ENCODE measurements at places on chromosomes 7 and 10.

DNA sequence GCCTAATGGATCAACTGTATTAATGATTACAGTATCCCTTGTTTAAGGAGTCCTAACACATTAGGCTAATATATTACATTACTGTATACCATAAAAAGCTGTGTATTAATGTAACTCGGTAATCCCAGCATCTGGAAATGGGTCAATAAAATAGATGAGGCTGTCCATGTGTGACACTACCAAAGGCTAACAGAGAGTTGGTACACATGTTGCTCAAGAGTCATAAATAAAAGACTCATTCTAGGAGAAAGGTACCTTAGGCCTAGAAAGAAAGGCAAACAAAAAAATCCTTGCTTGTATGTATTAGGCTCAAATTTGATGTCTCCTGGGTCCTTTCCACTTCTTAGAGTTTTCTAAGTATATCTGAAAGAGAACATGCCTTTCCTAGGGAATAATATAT, 14.6 kb downstream of the MCMBP start:
- no peak for DNase-seq

- DNase-seq: no peak
Observed at GRCh38 chr10:71627230-71627939, 92.2 kb downstream of the C10orf105 start.

GRCh38 chr7:159064121-159064815, 80.4 kb downstream of the VIPR2 start:
- DNase-seq: peak; percentile 34

DNA sequence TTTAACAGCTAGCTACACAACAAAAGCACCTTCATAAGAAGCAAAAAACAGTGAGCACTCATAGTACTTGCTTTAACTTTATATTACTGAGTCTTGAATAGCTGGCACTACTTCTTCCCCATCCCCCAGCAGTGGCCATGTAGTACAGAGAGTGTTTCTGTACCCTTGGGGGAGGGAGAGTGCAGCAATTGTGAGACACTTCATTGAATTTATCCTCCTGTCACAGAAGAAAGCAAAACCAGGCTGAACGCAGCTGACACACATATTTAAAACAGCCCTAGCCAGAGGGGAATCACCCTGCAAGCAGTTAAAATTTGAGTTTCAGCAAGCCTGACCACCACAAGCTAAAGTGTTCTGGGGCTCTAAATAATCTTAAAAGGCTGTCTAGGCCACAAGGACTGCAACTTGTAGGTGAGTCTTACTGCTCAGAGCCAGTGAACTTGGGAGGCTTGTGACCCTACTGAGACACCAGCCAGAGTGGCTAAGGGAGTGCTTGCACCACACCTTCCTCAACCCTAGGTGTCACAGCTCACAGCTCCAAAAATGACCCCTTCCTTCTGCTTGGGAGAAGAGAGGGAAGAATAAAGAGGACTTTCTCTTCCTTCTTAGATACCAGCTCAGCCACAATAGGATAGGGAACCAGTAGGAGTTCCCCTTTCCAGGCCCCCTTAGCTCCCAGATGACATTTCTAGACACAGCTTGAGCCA, 97.7 kb upstream of the MEOX2 start:
- DNase-seq: no peak

DNA sequence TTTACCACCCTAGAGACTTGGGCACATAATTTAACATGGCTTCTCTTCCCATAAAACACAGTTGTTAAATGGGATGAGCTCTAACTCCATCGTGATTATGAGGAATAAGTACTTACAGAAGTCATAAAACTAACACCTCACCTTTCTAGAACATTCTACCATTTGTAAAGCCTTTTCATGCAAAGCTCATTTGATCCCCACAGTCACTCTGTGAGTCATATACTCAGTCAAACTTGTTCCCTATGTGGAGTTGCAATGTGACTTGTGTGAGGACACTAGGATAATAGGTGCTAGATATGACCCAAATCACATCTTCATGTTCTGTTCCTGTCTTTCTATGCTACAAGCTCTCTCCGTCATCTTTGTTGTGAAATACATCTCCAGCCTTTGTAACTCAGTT, 371.7 kb downstream of the WDR11 start:
- DNase-seq: no peak

DNA sequence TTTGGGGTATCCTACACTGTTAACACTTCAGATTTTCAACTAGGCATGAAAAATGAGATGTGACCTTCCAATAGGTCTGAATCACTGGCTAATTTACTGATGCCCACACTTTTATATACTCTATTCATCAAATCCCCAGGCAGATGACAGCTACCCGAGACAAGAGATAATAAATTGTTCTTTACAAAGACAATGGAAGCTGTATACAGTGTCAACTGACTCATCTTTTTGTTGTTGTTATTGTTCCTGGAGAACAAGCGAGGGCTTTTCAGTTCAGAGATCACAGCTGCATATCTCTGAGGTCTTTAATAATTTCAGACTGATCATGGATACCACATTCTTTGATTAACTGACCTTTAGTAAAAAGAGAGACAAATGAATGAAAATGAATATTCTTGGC, 228.9 kb downstream of the SDHAF3 start:
- no peak for DNase-seq

DNA sequence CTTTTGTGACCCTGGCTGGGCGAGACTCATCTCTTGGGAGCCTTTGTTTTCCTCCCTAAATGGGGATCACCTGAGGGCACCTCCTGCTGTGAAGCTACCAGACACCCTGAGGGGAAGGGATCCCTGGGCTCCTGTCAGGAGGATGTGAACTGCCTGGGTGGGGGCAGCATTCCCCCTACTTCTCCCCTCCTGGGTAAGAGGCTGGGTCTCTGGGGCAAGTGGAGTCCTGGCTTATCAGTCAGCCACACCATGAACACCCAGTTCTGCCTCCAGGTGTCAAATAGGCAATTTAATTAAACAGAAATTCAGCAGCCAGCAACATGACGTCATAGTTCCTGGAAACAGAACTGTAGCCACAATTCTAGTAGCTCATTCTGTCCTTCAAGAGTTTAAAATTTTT, 97.7 kb upstream of the RET start:
- no peak for DNase-seq

GRCh38 chr7:20007510-20007909, 209.7 kb downstream of the MACC1 start:
- no peak for DNase-seq

DNA sequence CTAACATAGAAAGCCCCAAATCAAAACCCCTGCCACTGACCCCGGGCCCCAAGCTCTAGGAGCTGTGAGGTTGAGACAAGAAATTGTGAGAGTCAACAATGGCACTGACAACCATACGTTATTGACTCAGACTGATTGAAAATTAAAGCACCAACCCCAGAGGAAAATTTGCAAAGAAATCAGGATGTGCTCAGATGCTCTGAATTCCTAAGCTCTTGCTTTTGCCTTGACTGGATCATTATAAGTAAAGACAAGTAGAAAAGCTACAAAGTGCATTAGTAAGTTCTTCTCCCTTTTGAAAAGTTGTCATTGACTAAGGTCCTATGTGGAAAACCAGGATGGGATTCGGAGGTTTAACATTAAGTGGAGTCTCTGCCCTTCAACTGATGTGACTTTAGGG, 130.2 kb downstream of the SAMD9 start:
- no peak for DNase-seq

- no peak for DNase-seq
Observed at GRCh38 chr10:70418229-70418628, 14.3 kb downstream of the EIF4EBP2 start.

GRCh38 chr10:108132303-108132702, 967.8 kb upstream of the SORCS1 start:
- no peak for DNase-seq

DNA sequence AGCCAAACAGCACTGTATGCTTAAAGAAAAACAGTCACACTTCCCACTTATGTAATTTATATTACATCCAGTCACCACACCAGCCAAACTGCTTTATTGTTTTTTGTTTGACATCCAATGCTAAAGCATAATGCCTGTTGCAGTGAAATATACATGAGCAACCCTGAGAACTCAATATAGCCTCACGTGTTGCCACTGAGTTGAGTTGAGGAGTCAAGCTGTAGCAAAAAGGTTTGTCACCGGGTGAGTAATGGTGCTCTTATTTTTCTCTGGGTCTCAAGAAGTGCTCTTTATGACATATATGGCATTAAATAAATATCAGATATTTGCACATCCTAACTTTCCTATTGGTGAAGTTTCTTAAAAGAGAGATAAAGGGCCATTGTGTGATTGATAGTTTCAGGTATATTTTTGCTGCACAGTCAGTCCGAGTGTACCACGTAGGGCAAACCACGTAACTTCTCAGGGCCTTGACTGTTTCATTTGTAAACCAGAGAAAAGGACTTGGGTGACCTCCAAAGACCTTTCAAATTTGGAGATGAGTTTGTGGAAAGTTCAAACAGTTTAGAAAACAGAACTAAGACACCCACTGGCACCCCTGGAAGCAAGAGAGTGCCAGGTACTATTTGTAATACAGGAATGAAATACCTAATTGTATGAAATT, 168.5 kb downstream of the CFTR start:
- DNase-seq: no peak

GRCh38 chr7:133121175-133121844, 39.4 kb upstream of the CHCHD3 start:
- DNase-seq: no peak

- no peak for DNase-seq
Observed at GRCh38 chr10:129544205-129545202, 77.5 kb downstream of the MGMT start.

GRCh38 chr10:22740180-22740579, 25.8 kb upstream of the PIP4K2A start:
- DNase-seq: no peak

DNA sequence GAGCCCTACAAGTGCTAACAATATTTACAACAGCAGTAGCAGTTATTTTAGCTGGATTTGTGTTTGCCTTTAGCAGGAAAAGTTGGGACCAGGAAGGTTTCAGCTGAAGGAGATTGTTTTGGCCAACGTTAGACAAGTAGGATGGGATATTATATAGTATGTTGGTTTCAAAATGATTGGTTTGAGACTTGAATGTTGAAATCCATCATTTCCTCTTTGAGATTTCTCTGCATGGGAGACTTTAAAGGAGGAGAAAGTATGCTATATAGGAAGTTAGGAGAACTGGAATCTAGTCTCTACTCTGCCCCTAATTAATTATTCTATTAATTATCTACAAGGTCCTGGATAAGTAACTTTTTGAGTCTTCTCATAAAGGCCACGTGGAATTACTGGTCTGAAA, 263.8 kb downstream of the PTEN start:
- no peak for DNase-seq

- no peak for DNase-seq
Observed at GRCh38 chr7:94212160-94212559, 182.5 kb upstream of the COL1A2 start.

DNA sequence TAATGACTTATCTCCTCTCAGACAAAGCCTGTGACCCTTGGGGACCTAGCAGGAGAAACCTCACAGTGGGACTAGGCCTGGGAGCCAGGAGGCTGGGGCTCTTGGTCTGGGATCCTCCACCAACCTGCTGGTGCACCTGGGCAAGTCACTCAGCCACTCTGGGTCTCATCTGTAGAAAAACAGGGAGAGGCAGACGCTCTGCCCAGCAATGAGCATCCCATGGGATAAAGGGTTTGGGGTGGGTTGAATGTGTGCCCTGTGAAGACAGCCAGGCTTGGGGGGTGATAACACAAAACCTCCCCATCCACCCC, 81.6 kb downstream of the ZMIZ1 start:
- DNase-seq: no peak

GRCh38 chr10:71659111-71659634, 60.4 kb downstream of the C10orf105 start:
- DNase-seq: no peak

DNA sequence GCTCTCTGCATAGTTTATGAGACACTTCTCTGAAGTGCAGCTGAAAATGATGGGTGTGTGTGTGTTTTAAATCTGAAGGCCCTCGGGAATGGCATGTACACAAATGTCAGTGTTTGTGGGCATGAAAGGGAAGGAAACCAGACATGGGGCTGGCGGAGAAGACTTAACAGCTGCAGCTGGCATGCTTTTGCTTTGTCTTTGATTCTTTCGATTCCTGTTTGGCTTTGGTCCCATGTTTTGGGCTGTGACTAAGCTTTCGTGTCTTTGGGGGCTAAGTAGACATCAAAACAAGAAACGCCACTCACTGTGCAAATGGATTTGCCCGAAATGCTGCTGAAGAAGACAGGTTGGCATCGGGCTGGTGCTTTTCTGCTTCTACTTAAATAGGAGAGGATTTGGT, 179.3 kb downstream of the PFKFB3 start:
- peak; percentile 76 for DNase-seq

DNA sequence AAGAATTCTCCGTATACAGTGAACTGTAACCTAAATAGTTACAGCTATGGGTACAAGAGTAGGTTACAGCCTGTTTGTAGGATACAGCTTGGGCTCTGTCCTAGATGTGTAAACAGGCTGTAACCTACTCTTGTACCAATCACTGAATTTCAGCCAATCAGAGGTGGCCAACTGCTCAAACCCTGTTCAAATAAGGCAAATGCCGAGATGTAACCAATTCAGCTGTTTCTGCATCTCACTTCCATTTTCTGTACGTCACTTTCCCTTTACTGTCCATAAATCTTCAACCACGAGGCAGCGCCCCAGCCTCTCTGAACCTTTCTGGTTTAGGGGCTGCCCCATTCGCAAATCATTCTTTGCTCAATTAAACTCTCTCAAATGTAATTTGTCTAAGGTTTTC, 8.3 kb upstream of the MMP21 start:
- DNase-seq: no peak

DNA sequence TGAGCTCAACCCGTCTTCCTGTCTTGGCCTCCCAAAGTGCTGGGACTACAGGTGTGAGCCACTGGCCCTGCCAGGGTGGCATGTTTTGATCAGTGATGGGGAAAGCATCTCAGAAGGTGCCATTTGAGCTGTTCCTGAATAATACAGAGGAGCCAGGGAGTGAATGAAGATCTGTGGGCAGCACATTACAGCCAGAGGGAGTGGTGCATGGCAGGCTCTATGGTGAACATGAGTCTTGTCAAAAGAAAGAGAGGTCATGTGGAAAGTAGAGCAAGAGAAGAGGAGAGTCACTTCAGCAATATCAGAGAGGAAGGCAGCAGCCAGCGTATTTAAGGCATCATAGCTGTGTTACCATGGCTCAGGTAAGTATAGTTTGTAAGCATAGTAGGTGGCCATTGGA, 275.7 kb upstream of the LRGUK start:
- no peak for DNase-seq

- no peak for DNase-seq
Observed at GRCh38 chr7:152127229-152127628, 101.8 kb downstream of the GALNT11 start.

DNA sequence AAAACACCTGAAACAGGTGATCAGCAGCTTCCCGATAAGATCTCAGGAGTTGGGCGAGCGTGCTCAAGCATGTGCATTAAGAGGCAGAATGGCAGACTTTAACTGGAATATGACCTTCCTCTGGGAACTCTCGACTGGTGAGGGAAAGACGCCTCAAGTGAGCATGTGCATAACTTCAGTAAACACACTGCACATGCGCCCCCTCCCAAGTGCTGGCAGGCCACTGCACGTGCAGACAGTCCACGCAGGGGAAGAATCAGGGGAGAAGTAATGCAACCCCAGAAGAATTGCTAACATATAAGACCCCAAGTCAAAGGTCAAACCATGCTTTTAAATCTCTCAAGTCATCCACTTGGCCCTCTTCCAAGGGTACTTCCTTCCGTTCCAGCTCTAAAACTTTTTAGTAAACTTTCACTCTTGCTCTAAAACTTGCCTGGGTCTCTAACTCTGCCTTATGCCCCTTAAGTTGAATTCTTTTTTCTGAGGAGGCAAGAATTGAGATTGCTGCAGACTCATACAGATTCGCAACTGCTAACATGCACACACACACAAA, 541.0 kb downstream of the TNS3 start:
- no peak for DNase-seq

- DNase-seq: no peak
Observed at GRCh38 chr10:114852197-114852596, 30.6 kb downstream of the FHIP2A start.

GRCh38 chr7:44142028-44142427, 896 bp upstream of the MYL7 start:
- DNase-seq: no peak

Measured in activated CD4-positive, alpha-beta T cell treated with anti-CD3 and anti-CD28 coated beads, Interleukin-2, amount 10 ng/mL, durations not matched to agents 24 days and 14 days (primary cell).